ENCODE measurements at places on chromosomes 11 and 22. TPM values are rescaled to one million over a fixed set of nuclear protein-coding genes. Genes with fewer than 3 reads are reported as not detected.

- no peak for DNase-seq
These were observed 404 bp upstream of the RELT start for GRCh38 chr11:73375830-73376159.

GRCh38 chr22:23237841-23238240 lies 57.5 kb downstream of the BCR start:
- no peak for DNase-seq

GRCh38 chr11:96238563-96239135 lies 104.3 kb downstream of the MAML2 start:
- no peak for DNase-seq

GRCh38 chr11:117936973-117937372 lies 7.8 kb upstream of the TMPRSS13 start:
- DNase-seq, result no peak

DNA sequence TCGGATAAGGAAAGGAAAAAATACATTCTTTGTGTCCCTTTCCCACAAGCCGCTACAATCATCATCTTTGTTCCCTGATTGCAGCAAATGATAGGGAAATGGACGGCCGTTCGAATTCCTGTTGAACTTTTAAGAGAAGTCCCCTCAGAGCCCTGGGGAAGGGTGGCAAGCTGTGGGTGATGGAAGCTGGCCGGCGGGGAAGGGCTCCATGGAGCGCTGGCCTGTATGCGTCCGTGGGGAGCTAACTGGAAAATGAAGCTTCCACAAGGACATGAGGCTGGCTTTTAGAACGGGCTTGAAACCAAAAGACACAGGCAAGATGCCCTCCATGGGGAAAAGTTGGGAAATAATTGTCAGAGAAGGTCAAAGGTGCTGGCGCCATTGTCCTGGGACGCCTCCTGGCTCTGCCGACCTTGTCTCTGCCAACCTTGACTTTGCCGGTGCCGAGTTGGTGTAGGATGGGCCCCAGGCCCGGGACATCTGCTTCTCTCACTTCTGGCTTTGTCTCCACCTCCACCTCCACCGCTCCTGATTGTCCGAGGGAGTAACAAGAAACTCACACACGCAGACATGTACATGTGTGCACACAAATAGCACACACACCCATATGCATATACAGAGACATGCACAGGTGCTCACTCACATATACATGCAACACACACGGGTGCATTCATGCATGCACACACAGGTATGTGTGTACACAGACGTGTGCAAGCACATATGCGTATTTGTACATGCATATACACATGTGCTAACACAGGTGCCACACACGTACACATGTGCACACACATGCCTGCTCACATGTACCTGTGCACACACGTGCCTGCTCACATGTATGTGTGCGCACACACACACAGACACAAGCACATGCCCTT lies 14.5 kb upstream of the PPARA start:
- no peak for DNase-seq

DNA sequence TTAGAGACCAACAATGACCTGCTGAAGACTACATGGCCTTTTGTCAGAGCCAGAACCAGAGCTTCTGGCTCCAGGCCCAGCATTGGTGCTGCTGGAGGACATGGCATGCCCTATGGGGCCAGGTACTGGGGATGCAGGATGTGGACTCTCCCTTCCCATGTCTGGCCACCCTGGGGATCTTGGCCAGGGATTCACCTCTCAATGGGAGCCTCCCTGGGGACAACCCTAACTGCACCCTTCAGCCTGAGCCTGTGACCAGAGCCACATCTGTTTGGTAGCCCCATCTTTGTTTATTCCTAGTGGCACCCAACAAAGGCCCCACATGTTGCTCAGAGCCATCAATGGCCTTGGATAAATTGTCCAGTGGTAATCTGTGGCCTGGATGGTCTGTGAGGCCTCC lies 5.8 kb downstream of the KLHL35 start:
- DNase-seq, result no peak

- DNase-seq, result peak; percentile 45
These were observed 428.0 kb downstream of the TBC1D22A start for GRCh38 chr22:47190276-47190956.

GRCh38 chr11:7516475-7516874 lies 2.7 kb downstream of the PPFIBP2 start:
- no peak for DNase-seq

The SCGB1C1 gene
- total RNA-seq, result not detected

The TEAD1 gene
- 110 TPM for total RNA-seq

The TP53AIP1 gene
- total RNA-seq, result 0.33 TPM

The CCDC73 gene
- 0.15 TPM for total RNA-seq

The ACR gene
- total RNA-seq, result not detected

The GRM5 gene
- 0.33 TPM for total RNA-seq

The USP2 gene
- 3.8 TPM for total RNA-seq
